ENCODE measurements at places on chromosomes 7 and 10.

GRCh38 chr10:130416334-130417150, 280.4 kb downstream of the GLRX3 start:
- DNase-seq, result no peak

GRCh38 chr7:26562841-26563240, 271.2 kb downstream of the SNX10 start:
- no peak for DNase-seq

GRCh38 chr7:30980194-30980593, 16.4 kb downstream of the GHRHR start:
- DNase-seq, result no peak

GRCh38 chr7:156347132-156347531, 293.4 kb upstream of the RNF32 start:
- DNase-seq, result no peak

- no peak for DNase-seq
These were observed 262.8 kb upstream of the IMMP2L start for GRCh38 chr7:111825046-111825445.

DNA sequence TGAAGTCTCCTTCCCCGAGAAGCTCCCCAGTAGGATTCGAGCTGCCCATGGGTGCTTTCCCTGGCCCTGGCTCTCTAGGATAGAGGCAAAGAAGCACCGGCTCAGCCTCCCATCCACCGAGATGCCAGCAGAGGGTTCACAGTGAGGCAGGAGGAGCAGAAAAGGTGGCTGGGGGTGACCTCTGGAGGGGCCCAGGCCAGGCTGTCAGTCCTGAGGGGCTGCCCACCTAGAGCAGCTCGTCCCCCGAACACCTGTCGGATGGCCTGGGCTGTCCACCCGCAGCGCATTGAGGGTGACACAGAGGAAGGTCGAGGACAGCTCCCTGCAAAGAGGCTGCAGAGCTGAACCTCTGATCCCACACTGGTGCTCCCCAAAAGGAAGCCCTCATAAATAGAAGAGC, 167.2 kb upstream of the PPP2R2D start:
- no peak for DNase-seq

DNA sequence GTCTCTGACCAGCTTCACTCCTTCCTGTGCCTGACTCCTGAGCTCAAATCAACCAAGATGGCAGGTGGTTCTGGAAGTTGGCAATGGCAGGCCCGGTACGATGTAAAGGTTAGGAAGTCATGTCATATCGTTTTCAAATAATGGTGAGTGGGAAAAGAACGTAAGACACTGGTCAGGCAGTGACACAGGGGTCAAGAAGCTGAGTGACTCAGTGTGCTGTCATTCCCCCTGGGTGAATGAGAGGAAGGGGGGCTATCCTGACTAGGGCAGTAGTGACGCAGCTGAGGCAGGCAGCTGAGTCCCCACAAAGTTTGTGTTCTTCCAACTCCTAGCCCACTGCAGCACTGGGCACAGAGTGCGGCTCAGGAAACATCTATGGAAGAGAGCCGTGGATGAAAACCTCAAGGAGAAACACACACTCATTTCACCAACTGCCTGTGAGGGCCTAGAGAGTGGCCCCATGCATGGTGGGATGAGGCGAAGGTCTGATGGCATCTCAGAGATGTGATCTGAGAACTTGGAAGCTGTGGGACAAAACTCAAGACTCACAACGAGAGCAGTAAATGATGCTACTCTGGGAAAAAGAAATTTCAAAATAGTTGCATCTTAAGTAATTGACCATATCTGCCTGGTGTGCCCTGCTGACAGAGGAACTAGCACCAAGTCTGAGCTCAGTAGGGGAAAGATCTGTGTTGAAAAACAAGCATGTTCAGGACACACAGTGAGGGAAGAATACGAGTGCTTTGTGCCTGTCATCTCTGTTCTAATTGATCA, 23.2 kb downstream of the CREB3L2 start:
- DNase-seq, result no peak

DNA sequence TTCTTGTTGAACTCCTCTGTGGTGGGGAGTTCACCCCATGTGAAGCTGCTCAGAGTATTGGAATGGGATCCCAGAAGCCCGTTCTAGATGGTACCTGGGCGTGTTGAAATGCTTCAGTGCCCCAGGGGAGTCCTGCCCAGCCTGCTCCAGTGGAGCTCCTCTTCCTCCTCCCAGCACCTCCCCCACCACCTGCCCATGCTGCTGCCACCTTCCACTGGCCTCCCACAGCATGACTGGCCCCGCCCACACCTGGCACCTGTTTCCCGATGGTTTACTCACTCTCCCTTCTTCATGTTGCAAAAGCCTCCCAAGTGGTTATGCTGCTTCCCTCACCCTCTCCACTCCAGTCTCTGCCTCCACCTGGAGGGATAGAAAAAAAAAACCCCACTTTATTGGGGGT, 32.2 kb upstream of the PCBD1 start:
- no peak for DNase-seq

DNA sequence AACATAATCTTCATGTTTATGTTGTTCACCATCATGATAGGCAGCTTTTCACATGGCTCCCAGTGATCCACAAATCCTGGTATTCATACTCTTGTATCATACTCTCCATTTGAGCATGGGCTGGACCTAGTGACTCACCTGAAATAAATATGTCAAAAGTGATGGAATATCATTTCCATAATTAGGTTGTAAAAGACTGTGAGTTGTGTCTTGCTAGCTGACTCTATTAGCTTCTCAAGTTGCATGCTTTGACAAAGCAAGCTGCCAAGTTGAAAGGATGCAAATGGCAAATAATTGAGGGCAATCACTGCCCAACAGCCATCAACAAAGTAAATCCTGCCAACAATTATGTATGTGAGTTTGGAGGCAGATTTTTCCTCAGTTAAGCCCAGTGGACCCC, 300.4 kb downstream of the AHR start:
- no peak for DNase-seq

- no peak for DNase-seq
These were observed 34.4 kb upstream of the AGR3 start for GRCh38 chr7:16916105-16916639.

DNA sequence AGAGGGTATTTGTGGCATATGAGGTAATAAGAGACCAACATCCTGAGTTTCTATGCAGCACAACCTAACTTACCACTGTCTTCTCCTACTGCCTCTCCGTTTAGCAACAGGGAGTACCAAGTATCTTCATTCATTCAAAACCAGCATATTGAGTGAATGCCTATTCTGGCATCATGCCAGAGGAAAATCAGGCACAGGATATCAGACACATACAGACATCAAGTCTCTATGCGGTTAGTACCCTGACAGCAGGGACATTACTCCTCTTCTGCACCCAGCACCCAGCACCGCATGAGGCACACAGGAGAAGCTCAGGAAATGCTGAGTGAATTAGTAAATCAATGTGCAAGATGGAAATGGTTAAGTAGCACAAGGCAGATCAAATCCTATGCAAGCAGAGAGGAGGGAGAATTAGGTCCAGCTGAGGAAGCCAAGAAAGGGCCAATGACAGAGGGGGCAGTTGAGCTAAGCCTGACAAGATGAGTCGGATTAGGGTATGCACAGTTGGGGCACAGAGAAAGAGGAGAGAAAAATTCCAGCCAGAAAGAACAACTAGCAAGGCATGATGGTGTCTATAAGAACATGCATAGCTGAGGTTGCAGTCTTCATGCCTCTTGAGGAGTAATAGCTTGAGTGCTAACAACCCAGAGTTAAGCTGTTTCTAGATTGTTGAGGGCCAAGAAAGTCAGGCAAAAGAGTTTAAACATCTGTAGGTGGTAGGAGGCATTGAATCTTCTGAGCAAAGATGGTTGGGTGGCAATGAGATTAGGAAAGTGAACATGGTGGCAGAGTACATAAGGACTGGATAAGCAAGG, 146.0 kb downstream of the PLXNA4 start:
- DNase-seq, result no peak

GRCh38 chr7:34220506-34221185, 315.3 kb downstream of the BMPER start:
- DNase-seq, result no peak

DNA sequence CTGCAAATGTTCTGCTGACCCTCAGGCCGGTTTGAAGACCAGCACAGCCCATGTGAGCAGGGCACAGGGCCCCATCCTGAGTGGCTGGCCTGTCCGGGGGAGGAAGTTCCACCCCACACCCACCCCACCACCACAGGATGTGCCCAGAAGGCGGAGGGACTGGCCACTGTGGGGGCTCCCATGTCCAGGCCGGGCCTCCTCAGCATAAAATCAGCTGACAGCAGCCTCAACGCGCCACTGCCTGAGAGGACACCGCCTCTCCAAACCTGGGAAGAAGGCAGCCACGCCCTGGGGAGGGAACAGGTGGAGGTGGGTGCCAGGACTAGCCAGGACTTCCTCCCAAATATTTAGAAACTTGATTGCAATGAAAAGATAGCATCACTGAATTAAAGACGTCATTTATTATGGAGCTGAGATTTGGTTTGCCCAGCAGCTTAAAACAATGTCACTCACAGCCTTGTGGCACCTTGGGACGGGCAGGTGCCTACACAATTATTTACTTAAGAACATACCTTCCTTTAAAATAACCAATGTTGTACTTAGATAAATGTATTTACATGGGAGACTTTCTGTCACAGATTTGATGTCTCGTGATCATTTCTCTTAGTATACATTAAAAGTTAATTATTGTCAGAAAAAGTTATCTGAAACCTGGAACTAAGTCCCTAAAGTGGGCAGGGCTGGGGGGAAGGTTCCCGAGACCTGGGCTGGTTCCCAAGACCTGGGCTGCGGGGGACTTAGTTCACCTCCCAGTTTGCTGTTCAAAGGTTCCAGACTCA, 27.3 kb upstream of the FAM20C start:
- DNase-seq, result no peak

DNA sequence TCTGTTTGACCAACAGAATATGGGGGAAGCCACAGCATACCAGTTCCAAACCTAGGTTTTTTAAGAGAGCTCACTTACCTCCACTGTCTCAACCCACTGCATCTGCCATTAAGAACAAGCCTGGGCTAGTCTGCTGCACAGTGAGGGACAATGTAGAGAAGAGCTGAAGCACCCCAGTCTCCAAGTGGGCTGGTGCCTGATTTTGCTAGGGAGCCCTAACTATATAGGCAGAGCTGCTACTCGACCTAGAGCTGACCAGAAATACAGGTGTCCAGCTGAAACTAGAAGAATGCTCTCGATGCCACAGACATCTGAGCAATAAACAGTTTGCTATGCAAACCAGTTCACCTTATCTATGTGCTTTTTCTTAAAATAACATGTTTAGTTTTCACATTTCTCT, 106.9 kb upstream of the BET1 start:
- DNase-seq, result no peak

- DNase-seq, result no peak
These were observed 563.8 kb upstream of the IGFBP3 start for GRCh38 chr7:46484906-46485305.

DNA sequence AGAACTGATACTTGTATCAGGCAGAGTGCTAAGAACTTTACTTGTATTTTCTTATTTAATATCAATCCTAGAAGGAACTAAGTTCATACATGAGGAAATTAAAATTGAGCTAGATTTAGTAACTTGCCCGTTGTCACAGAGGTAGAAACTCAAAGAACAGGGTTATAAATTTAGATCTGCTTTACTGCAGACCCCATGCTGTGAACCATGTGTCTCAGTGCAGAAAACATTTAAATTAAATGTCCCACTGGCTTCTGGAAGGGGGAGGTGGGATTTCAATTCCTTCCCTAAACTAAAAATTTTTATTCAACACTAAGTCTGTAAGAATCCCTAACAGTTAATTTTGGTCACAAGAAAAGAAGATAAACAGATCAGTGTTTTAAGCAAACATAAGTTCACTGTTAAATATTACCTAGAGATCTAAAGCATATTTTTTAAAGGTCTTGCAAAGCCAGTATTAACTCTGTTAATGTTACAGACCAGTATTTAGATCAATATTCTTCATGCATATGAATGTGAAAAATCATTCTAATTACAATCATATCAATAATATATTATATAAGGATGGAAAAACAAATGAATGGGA, 23.1 kb downstream of the WASL start:
- no peak for DNase-seq

DNA sequence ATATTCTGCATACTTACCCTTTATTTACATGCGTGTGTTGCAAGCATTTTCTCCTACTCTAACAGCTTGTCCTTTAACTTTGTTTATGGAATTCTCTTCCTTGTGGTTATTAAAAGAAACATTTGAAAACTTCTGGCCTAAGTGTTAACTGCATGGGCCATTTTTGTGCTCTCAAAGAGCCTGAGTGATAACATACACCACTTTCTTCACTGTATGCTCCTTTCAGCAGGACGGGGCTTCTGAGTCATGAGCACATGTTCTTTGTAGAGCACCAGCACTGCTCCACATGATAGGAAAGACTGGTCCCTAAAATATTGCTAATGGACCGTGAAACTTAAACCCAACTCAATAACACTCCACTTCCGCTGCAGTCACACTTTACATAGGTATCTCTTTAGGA, 1093.6 kb upstream of the GHITM start:
- no peak for DNase-seq

DNA sequence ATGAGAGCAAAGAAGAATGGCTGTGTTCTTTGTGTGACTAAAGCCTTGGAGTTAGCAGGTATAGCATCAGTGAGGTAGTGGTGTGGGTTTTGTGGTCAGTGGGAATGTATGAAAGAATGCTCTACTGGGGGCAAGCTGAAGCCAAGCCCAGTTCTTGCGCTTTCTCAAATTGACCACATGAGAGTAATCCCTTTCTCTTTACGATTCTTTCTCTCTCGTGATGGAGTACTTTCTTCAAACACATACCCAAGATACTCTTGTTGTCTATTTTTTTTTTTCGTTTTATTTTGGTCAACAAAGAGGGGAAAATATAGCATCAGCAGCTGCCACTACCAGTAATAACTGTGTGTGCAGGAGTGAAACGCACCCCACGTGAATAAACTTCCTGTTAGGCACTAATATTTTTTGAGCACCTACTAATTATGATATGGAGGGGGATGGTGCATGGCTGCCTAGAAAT, 8.4 kb upstream of the PANK1 start:
- DNase-seq, result no peak

DNA sequence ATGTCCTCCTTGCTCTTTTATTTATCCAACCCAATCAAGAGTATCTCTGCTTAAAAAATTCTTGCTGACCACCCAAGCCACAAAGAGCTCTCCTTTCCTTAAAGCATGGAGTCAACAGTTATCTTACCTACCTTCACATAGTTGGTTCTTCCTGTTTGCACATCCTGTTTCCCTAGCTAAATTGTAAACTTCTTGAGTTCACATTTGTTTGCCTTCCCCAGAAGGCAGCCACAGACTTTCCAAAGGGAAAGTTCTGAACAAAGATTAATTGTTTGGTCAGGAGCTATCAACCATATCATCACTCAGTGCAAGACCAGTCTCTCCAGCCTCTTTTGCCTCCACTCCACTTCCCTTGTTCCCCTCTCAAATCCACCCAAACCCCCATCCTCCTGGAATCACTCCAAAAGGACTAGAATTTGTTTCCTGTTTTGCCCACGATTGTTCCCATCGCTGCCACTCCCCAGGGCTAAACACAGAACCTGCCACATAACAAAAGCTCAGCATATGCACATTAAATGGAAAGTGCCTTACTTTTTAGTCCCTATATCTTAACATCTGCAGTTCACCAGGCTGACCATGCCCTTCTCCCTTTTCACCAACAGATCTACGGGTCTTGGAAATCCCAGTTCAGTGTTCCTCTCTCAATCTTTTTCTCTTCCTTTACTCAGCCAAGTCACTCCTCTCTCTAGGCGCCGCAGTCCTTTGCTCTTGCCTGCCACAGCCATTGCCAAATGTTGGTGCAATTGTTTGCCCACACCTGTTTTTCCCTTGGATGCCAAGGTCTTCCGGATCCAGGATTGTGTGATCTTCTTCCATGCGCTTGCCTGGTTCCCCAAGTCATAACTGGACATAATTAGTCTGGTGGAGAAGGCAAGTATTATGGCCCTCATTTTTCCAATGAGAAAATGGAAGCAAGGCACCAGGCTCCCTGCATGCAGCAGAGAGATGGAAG, 265.5 kb downstream of the KCNMA1 start:
- DNase-seq, result no peak

GRCh38 chr7:151665368-151665767, 145.7 kb upstream of the RHEB start:
- no peak for DNase-seq
